ENCODE measurements at places on chromosomes 12 and 14. TPM values are rescaled to one million over a fixed set of nuclear protein-coding genes. Genes with fewer than 3 reads are reported as not detected.

DNA sequence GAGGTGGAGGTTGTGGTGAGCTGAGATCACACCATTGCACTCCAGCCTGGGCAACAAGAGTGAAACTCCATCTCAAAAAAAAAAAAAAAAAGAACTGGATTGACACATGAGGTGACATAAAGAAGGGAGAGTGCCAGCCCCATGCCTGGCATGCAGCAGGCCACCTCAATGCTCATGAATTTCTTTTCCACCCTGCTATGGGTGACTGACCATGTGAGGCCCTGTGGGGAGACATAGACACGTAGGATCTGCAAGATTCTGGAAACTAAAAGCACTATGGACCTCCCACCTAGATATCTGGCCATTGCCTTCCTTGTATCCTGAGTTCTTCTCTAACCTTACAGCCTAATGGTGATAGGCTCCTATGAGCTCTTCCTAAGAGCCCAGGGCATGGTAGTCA lies 5.6 kb upstream of the ACTN1 start:
- DNase-seq = no peak

GRCh38 chr12:114693532-114693931 lies 9.6 kb upstream of the TBX3 start:
- DNase-seq = no peak

The FGF23 gene
- not detected for total RNA-seq

- DNase-seq = no peak
Observed at GRCh38 chr12:9169979-9170634, 38.1 kb downstream of the PZP start.

DNA sequence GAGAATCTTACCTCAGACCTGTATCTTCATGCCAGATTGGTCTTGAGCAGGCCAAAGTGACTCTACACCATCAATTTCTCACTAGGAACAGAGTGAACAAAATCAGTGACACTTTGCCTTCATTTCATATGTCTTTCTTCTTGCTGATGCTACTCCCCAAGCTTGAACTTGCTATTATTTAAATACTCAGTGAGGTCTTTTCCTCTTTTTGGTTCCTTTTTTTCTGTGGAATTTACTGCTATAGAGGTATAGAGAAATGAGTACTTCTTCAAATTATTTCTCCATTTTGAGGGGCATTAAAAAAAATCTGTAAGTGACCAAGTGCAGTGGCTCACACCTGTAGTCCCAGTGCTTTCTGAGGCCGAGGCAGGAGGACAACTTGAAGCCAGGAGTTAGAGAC lies at the start of gene GPR33:
GPR33 (minus strand) TSS at position 154 of the 400 bp plus-strand sequence. CDS start 4,074 bp downstream, outside the sequence.
- DNase-seq = no peak

- no peak for DNase-seq
Observed at GRCh38 chr14:81400852-81401251, 728 bp upstream of the STON2 start.

DNA sequence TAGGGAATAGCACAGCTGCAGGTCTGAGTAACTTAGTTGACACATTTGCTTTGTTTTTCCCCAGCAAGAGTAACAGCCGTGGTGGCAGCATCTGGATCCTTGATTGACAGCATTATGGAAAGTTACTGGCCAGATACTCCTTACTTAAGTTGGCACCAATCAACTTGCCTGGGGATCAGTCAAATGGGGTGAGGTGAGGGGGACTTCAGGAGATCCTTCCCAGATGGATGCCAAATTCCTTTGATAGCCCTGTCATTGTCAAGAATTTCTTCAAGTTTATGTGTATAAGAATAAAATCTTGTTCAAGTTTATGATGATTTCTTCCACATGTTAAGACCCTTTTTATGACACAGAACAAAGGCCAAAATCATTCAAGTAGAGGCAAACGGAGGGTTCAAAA lies 618.4 kb downstream of the SLC6A15 start:
- no peak for DNase-seq

The CLEC2D gene
- 2.3 TPM for total RNA-seq

DNA sequence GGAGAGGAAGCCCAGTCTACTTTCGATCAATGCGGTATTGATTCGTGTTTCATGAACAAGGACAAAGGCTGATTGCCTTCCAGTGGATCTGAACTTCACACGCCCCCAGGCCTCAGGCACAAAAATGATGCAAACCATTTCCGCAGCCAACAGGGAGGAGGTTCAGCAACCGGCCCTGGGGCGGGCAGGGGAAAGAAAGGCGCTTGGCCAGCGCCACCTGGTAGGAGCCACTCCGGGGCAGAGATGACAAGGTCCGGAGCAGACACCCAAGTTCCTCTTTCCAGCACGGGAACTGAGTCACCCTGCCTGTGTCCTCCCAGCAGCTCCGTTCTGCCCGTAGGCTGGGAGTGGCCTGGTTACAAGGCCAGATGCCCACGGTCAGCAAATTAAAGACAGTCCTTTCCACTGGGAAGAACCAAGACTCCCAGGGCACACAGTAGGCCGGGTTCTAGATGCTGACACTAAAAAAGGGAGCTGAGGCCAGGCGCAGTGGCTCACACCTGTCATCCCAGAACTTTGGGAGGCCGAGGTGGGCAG lies 136.3 kb downstream of the SCARB1 start:
- DNase-seq = no peak

The RALGAPA1 gene
- 31.5 TPM for total RNA-seq

GRCh38 chr12:43883748-43884147 lies 47.9 kb downstream of the TMEM117 start:
- DNase-seq = no peak

The VRTN gene
- not detected for total RNA-seq

The LRRC10 gene
- total RNA-seq = not detected

DNA sequence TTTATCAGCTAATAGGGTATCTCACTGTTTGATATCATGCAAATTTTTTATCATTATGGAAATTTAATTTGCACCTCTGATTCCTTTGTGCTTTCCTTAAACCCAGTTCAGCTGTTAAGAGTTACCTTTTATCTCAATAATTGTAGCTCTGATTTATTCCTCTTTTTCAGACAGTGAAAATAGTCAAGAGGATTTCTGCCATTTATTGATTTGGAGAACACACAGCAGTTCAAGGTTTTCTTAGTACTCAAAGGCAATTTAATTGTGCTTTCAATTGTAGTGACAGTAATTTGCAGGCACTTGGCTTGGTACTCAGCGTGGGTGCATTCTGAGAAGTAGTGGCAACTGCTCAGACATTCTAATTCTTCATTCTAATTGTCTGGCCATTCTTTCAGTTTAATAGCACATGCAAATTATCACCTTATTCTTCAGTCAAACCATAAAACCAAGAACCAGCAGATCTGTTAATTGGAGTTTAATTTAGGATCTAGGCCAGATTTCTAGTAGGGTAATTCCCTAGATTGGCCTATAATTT lies 709.3 kb downstream of the RPS29 start:
- DNase-seq = no peak

DNA sequence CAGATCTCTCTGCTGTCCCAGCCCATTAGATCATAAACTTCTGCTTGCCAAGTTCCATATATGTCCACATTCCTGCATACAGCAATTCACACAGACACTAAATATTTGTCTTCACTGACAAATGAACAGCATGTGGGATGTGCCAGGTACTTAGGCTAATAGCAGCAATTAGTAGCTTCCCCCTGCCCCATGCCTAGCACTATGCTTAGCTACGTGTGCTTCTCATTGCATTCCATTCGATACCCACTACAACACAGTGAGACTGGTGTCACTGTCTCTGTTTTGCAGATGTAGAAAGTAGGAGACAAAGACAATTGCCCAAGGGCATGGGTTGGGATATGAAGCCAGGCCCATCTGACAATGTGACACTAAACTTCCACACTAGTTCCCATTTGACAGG lies 308.4 kb downstream of the BCL11B start:
- DNase-seq = no peak

DNA sequence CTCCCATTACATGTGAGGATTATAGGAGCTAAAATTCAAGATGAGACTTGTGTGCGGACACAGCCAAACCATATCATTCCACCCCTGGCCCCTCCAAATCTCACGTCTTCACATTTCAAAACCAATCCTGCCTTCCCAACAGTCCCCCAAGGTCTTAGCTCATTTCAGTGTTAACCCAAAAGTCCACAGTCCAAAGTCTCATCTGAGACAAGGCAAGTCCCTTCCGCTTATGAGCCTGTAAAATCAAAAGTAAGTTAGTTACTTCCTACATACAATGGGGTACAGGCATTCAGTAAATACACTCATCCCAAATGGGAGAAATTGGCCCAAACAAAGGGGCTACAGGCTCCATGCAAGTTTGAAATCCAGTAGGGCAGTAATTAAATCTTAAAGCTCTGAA lies 76.1 kb downstream of the CRADD start:
- DNase-seq = no peak

DNA sequence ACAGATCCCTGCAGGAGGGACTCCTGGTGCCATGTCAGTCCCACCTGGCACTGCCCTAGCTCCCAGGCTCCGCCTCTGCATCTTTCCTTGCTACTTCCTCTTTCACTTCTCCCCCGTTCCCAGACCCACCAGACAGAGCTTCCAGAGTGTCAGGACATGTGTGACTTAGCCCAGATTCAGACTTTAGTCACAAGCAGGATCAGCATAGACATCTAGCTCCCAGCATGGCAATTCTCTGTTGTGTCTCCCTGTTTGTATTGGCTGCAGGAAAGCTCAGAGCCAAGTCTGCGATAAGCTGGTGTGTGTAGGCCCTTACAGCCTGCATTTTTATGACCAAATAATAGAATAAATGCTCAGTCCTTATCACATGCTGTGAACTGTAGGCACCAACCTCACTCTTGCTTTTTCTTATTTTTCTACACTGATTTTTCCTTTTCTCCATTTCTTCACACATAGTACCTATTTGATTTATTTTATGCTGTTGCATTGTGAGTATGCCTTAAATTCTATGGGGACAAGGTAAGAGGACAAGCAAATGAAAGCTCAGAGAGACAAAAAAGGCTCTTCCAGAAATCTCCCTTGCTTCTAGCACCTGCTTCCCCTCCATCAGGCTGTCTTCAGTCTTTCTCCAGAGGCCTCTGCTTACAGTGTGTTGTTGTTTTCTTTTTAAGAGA lies 5.9 kb downstream of the DHRS2 start:
- DNase-seq = no peak

DNA sequence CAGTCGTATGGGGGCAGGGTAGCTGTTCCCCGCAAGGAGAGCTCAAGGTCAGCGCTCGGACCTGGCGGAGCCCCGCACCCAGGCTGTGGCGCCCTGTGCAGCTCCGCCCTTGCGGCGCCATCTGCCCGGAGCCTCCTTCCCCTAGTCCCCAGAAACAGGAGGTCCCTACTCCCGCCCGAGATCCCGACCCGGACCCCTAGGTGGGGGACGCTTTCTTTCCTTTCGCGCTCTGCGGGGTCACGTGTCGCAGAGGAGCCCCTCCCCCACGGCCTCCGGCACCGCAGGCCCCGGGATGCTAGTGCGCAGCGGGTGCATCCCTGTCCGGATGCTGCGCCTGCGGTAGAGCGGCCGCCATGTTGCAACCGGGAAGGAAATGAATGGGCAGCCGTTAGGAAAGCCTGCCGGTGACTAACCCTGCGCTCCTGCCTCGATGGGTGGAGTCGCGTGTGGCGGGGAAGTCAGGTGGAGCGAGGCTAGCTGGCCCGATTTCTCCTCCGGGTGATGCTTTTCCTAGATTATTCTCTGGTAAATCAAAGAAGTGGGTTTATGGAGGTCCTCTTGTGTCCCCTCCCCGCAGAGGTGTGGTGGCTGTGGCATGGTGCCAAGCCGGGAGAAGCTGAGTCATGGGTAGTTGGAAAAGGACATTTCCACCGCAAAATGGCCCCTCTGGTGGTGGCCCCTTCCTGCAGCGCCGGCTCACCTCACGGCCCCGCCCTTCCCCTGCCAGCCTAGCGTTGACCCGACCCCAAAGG lies 804 bp downstream of the GAPDH start:
- DNase-seq = no peak

- DNase-seq = no peak
Observed at GRCh38 chr12:26845984-26846383, 13.0 kb upstream of the ITPR2 start.
